Subcutaneous adipose tissue (tissue), 4 donors: ENCODE measurements at places on chromosomes 1 and 21. TPM values are rescaled to one million over a fixed set of nuclear protein-coding genes. Genes with fewer than 3 reads are reported as not detected.

GUCA2A gene
- 1.8 TPM for total RNA-seq

NUF2 gene
- total RNA-seq = 0.57 TPM

CLEC20A gene
- total RNA-seq = not detected

TEDDM1 gene
- not detected for total RNA-seq

PLA2G2F gene
- total RNA-seq = not detected

TTLL10 gene
- 0.19 TPM for total RNA-seq

PDPN gene
- 12.1 TPM for total RNA-seq

LYPLA2 gene
- 20.3 TPM for total RNA-seq

OR2M3 gene
- not detected for total RNA-seq

DIO1 gene
- total RNA-seq = not detected

FAM72C gene
- total RNA-seq = not detected

SLC25A34 gene
- total RNA-seq = 0.44 TPM

TMOD4 gene
- not detected for total RNA-seq

DCDC2B gene
- not detected for total RNA-seq

MEX3A gene
- 0.17 TPM for total RNA-seq

RRP1 gene
- 19.6 TPM for total RNA-seq

MYOG gene
- total RNA-seq = not detected

CREG1 gene
- total RNA-seq = 190 TPM

CCDC185 gene
- not detected for total RNA-seq

MYBPHL gene
- total RNA-seq = not detected

ANGPTL1 gene
- total RNA-seq = 242 TPM

DNAI4 gene
- 5.3 TPM for total RNA-seq

TRMT13 gene
- 13.2 TPM for total RNA-seq

TTC22 gene
- total RNA-seq = not detected

ZNF697 gene
- total RNA-seq = 6.4 TPM

BCAR3 gene
- total RNA-seq = 29.5 TPM

HTR1D gene
- not detected for total RNA-seq

NUAK2 gene
- total RNA-seq = 1.4 TPM

EXTL1 gene
- not detected for total RNA-seq

FCMR gene
- total RNA-seq = 1.7 TPM

ITLN2 gene
- not detected for total RNA-seq

LINGO4 gene
- total RNA-seq = not detected

SCAMP3 gene
- total RNA-seq = 66.1 TPM

DMAP1 gene
- total RNA-seq = 58.0 TPM

LRRC39 gene
- 1.1 TPM for total RNA-seq

SRRM1 gene
- total RNA-seq = 103 TPM

S100A7 gene
- not detected for total RNA-seq

CFAP57 gene
- 0.44 TPM for total RNA-seq

IL24 gene
- not detected for total RNA-seq

RPRD2 gene
- total RNA-seq = 24.9 TPM
